ENCODE measurements at places on chromosomes 3 and 15. TPM values are rescaled to one million over a fixed set of nuclear protein-coding genes. Genes with fewer than 3 reads are reported as not detected.
A peak's percentile ranks its signal among the peaks of the same experiment; 100 is the strongest.

The FANCD2 gene
- 7.3 TPM for total RNA-seq

The CHSY1 gene
- 36.1 TPM for total RNA-seq

DNA sequence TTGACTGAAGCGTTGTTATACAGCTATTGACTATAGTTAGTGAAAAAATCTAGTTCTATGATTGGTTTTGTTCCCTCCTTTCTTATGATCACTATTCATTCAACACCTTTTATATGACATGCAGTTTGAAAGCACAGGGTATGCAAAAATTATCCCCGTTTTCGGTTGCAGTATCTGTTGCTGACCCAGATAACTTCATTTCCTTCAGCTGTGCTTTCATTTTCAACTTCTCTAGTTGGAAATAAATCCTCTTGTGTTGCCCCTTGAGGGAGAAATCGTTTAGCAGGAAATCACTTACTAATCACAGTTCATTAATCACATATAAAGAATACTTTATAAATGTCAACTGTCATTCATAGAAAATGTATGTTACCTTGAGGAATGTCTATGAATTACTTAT lies 55.1 kb downstream of the MBNL1 start:
- no peak for DNase-seq

The IL20RB gene
- total RNA-seq: 0.35 TPM

DNA sequence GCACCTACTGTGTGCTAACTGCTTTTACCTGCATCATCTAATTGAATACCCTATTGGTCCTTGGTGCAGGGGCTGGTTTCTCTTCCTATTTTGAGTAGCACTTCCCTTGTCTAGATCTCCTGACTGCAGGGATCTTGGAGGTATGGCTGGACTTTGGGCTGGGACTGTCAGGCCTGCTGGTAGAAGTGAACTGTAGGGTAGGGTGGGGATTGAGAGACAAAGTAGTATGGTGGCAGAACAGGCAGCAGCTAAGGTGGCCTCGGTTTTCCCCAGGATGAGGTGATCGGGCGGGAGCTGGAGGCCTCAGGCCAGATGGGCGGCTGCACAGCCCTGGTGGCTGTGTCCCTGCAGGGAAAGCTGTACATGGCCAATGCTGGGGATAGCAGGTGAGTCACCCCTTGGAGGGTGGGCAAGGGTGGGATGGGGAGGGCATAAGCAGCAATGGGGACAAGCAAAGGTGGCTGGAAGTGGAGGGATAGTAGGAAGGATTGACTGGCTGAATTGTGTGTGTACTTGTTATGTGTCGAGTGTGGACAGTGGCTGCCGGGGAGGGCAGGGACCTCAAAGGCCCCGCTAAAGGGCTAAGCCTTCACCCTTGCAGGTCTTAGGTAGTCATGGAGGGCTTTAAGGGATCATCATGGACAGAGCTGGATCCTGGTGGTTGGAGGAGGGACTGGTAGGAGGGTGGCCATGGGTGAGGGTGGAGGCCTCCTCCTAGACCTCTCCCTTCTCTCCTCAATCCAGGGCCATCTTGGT lies 2.0 kb downstream of the PPM1M start:
- no peak for DNase-seq

The GABRG3 gene
- not detected for total RNA-seq

DNA sequence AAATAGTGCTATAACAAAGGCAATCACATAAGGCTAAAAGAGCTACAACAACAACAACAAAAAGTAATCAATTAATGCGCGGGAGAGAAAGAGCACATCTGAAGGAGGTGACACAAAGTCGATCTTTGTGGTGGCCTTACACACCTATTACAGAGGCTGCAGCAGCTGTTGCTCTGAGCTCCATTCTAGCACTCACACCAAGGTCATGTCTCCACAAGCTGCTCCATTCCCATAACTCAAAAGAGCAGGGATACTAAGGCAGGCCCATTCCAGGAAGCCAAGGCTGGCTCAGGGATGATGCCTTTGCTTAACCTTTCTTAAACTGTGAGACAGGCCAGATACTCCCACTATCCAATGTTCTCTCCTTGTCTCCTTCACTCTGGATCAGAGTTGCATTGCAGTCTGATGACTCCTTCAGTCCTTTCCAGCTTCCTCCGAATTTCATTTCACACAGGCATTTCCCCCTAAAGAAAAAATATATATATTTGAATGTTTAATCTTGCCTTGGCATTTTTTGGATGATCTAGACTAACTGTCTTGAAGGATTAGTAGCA lies 52.7 kb downstream of the SNTN start:
- DNase-seq: no peak

GRCh38 chr3:160078533-160078932 lies 89.9 kb downstream of the IL12A start:
- DNase-seq: no peak

DNA sequence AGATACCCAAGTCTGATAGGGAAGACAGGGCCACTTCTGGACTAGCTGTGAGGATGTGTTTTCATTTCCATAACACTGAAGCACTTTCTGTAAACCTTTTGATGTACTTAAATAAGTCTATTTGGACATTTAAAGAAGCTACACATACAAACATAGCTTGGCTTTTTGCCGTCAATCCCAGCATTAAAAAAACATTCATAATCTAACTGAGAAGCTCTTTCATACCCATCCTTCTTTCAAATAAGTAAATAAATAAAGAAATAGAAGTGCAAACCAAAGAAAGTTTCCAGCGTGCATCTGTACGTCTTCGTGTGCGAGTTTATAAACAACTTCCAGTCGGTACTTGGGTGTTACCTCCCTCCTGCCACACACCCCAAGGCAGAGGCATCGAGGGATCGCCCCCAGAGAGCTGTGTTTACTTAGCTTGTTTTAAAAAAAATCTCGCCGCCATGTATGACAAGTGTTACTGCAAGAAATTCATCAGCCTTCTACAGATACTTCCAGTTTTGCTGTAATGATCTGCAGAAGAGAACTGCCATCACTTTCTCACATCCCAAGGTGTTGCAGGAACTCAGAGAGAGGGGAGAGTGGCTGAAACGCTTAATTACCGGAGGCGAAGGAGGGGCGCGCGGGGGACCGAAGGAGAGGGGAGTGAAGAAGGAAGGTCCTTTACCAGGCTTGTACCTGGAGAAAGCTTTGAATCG lies 9.0 kb upstream of the MEIS2 start:
- DNase-seq: no peak

The CHRM5 gene
- total RNA-seq: 0.05 TPM

GRCh38 chr15:63780969-63781368 lies 52.8 kb downstream of the HERC1 start:
- no peak for DNase-seq

GRCh38 chr15:65653341-65653740 lies 31.6 kb downstream of the SLC24A1 start:
- peak; percentile 70 for DNase-seq

DNA sequence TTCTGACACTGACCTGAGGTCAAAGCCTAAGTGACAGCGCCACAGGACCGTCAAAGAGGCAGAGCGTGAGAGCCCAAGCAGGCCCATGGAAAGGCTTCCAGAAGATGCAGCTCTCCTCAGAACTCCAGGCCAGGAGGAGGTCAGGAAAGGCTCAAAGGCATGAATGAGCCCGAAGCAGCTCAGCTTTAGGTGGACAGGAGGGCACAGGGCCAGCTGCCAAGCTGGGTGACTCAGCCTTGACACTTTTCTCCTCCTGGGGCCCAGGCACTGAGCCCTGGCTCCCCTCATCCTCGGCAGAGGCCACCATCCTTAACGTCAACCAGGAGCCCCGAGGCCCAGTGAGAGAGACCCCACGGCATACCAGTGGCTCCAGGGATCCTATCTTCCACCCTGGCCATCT lies 62.9 kb downstream of the ADCY5 start:
- DNase-seq: peak; percentile 54

The MUC4 gene
- total RNA-seq: 0.05 TPM

All from renal cortical epithelial cell (primary cell).